ENCODE measurements at places on chromosomes 7 and 10.

GRCh38 chr10:34223658-34224057 is 591.4 kb downstream of the PARD3 start:
- DNase-seq = no peak

- DNase-seq = peak; percentile 52
These were observed 6.3 kb upstream of the C7orf33 start for GRCh38 chr7:148584154-148584827.

- DNase-seq = no peak
These were observed 56.5 kb downstream of the CCDC71L start for GRCh38 chr7:106604303-106604924.

- no peak for DNase-seq
These were observed 73.9 kb downstream of the NRP1 start for GRCh38 chr10:33260403-33261149.

GRCh38 chr10:4051011-4051640 is 266.1 kb upstream of the KLF6 start:
- peak; percentile 68 for DNase-seq

GRCh38 chr7:55550010-55550663 is 22.2 kb downstream of the VOPP1 start:
- DNase-seq = no peak

DNA sequence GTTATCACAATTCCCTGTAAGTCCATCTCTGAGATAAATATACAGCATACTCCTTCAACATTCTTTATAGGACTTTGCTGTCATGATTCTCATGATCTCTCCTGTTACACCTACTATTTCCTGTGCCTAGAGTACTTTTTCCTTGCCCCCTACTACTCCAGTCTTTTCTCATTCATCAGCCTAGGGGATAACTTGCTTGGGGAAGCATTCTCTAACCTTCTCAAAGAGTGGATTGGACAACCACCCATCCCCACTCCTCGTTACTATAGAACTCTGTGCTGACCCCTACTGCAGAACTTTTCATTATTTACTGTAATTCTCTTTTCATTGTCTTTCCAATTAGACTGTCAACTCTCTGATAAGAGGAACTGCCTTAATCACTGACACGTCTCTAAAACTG is 57.4 kb upstream of the TFEC start:
- DNase-seq = no peak

DNA sequence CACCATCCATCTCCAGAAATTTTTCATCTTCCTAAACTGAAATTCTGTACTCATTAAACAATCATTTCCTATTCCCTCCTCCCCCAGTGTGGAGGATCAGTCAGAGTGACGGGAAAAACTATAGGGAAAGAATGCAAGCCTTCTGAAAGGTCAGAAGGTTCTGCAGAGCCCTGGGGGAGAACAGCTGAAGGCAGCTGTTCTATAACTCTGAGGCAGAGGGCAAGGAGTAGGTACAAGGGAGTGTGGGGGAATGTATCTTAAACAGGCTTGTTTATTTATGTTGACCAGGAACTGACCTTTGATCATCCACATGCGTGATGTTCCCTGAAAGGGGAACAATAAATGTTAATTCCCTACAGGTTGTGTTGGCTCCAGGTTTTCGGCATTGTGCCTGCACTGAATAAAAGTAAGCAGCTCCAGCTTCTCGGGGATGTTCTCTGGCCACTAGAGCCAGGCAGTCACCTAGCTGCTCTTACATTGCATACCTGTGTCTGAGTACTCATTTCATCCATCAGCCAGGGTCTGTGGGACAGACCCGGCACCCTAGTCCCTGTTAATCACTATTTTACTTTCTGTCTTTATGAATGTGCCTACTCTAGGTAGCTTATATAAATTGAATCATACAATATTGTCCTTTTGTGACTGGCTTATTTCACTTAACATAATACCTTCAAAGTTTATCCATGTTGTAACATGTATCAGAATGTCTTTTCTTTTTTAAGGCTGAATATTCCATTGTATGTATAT is 5.8 kb downstream of the IFIT1 start:
- DNase-seq = no peak

- DNase-seq = no peak
These were observed 563.0 kb upstream of the SEMA3D start for GRCh38 chr7:85749696-85750453.

- DNase-seq = peak; percentile 53
These were observed 56.9 kb downstream of the ATAD1 start for GRCh38 chr10:87761153-87761552.

GRCh38 chr7:112938863-112939573 is 147.6 kb downstream of the GPR85 start:
- no peak for DNase-seq

DNA sequence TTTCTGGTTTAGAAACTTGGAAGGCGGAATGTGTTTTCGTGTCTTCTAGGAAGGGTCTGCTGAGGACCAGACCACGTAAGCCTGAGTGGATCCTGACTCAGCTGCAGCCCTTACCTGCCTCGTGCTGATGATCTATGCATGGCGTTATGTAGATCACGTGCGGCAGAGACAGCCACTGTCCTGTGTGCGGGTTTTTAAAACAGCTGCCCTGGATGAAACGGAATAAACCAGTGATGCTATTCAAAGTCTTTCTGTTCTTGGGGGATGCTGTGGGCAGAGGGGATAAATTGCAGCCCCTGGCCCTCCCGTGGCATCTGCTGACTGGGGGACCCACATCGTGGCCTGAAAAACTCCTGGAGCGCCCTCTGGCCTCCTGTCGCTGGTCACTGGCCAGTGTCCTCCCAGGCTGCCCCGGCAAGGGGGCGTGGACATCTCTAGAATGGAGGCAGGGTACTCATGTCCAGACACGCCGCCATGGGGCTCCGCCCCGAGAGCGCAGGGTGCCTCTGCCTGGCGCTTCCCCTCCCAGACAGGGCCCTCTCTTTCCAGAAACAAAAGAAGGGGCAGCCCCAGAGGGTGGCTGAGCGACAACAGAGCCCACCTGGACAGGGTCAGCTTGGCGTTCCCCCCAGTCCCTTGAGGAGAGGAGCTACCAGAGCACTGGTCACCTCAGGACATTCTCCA is 13.2 kb downstream of the ALKBH4 start:
- no peak for DNase-seq

- DNase-seq = no peak
These were observed 609.4 kb upstream of the PCDH15 start for GRCh38 chr10:55410415-55410885.

GRCh38 chr7:150904011-150904909 is 51.9 kb downstream of the AOC1 start:
- peak; percentile 27 for DNase-seq

- no peak for DNase-seq
These were observed 257.7 kb downstream of the SNX13 start for GRCh38 chr7:17682586-17682985.

- no peak for DNase-seq
These were observed 90.4 kb upstream of the KCNIP2 start for GRCh38 chr10:101933976-101934375.

GRCh38 chr7:28595076-28595475 is 182.8 kb downstream of the CREB5 start:
- DNase-seq = no peak

GRCh38 chr7:37068902-37069301 is 344.6 kb upstream of the AOAH start:
- DNase-seq = no peak

DNA sequence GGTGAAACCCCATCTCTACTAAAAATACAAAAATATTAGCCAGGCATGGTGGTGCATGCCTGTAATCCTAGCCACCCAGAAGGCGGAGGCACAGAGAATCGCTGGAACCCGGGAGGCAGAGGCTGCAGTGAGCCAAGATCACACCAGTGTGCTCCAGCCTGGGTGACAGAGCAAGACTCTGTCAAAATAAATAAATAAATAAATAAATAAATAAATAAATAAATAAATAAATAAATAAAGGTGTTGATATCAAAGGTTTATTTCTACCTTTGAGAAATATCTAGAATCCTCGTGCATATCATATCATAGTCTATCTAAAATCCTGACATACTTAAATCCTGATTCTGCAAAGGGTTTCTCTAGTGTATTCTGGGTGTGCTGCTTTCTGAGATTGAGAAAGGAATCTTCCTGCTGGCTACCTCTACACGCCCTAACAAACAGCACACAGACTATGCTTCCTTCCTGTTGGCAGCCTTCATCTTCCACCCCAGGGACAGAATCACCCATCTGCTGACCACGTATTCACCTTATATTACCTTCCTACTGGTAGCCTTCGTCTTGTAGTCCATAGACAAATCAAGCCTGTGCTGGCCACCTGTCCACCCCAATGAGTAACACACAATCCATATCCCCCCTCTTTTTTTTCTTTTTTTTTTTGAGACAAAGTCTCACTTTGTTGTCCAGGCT is 8.7 kb downstream of the ABLIM1 start:
- no peak for DNase-seq

- DNase-seq = no peak
These were observed 700.1 kb upstream of the ANKRD30A start for GRCh38 chr10:36425131-36425797.

DNA sequence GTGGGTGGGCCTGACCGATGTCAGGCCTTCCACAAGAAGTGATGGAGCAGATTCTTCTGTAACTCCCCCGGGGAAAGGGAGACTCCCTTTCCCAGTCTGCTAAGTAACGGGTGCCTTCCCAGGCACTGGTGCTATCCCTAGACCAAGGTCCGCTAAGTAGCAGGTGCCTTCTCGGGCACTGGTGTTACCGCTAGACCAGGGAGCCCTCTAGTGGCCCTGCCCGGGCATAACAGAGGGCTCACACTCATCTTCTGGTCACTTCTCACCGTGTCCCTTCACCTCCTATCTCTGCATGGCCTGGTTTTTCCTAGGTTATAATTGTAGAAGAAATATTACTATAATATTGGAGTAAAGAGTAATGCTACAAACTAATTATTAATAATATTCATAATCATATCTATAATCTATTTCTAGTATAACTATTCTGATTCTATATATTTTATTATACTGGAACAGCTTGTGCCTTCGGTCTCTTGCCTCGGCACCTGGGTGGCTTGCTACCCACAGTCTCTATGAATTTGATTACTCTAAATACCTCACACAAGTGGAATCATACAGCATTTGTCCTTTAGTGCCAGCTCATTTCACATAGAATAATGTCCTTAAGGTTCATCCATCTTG is 1378.7 kb downstream of the XPNPEP1 start:
- DNase-seq = peak; percentile 78

DNA sequence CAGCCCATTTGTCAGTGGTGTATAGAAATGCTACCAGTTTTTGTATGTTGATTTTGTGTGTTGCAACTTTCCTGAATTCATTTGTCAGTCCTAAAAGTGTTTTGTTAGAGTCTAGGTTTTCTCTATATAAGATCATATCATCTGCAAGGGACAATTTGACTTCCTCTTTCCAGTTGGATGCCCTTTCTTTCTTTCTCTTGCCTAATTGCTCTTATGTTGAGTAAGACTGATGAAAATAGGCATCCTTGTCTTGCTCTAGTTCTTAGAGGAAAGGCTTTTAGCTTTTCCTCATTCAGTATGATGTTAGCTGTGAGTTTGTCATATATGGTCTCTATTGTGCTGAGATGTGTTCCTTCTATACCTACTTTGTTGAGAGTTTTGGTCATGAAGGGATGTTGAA is 161.7 kb upstream of the TPK1 start:
- DNase-seq = peak; percentile 3

DNA sequence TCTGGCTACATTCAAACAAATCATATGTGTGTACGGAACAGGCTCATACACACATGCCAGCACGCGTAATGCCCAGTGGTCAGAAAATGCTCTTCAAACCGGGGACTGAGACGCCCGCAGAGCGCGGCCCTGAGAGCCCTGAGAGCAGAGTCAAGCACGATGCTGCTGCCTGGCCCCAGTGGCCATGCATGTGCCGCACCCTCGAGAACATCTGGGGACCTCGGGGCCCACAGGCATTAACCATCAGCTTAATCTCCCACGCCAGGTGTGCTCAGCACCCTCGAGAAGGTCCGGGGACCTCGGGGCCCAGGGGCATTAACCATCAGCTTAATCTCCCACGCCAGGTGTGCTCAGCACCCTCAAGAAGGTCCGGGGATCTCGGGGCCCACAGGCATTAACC is 163.1 kb downstream of the PTPRN2 start:
- no peak for DNase-seq

- DNase-seq = no peak
These were observed 9.4 kb downstream of the AP5Z1 start for GRCh38 chr7:4784799-4785198.

GRCh38 chr10:24872049-24872789 is 80.2 kb downstream of the PRTFDC1 start:
- no peak for DNase-seq

DNA sequence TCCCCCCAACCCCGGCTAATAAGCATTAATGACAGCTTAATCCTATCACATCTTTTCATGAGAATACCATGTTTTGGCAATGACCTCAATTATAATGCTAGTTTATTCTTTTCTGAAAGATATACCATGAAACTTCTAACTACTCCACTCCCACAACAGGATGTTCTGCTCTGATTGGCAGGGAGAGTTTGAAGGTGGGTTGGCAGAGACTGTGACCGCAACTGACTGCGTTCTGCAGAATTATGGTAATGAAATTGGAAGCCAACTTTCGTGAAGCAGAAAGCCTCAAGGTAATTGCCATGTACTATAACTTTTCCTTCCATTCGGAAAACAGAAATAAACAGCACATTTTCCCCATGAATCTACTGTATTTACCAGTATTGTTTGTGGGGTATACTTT is 288.2 kb upstream of the SEMA3D start:
- no peak for DNase-seq

GRCh38 chr7:118151671-118152070 is 32.3 kb upstream of the LSM8 start:
- DNase-seq = no peak

Measured in inflammatory macrophage treated with lipopolysaccharide for 1 hour (primary cell).